ENCODE measurements at places on chromosomes 3 and 15. TPM values are rescaled to one million over a fixed set of nuclear protein-coding genes. Genes with fewer than 3 reads are reported as not detected.

PLSCR2 gene
- not detected for total RNA-seq

PTX3 gene
- total RNA-seq, result 2.0 TPM

STXBP5L gene
- 0.15 TPM for total RNA-seq

ANKRD34C gene
- total RNA-seq, result not detected

GPR149 gene
- total RNA-seq, result not detected

FAIM gene
- total RNA-seq, result 6.7 TPM

OR5K2 gene
- not detected for total RNA-seq

DNA sequence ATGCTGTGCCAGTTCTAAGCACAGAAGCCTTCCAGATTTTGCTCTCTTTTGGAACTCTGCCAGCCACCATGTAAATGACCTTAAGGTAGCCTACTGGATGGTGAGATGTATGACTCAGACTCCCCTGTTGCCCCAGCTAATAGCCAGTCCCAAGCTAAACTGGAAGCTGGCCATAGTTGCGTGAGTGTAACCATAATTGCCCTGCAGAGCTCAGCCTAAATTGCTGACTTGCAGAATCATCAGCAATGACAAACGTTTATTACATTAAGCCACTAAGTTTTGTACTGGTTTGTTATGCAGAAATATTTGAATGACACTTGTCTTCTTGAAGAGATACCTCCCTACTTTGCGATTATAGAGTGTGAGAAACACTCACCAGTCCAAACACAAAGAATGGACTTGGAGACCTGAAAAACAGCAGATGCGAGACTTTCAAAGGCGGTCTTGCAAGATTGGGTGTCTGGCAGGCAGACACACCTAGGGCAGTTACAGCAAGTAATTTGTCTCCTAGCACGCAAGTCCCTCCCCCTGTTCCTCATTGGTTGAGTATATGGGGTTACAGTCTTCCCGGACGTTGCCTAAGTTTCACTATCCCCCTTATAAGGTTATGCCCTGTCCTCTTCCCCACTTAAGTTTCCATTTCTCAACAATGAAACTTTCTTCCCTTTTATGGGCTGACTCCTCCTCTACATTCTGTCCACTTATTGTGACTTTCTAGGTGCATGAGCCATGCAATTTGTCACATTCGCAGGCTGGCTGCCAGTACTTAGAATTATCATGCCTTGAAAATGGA is 83.6 kb upstream of the XCR1 start:
- DNase-seq, result no peak

DNA sequence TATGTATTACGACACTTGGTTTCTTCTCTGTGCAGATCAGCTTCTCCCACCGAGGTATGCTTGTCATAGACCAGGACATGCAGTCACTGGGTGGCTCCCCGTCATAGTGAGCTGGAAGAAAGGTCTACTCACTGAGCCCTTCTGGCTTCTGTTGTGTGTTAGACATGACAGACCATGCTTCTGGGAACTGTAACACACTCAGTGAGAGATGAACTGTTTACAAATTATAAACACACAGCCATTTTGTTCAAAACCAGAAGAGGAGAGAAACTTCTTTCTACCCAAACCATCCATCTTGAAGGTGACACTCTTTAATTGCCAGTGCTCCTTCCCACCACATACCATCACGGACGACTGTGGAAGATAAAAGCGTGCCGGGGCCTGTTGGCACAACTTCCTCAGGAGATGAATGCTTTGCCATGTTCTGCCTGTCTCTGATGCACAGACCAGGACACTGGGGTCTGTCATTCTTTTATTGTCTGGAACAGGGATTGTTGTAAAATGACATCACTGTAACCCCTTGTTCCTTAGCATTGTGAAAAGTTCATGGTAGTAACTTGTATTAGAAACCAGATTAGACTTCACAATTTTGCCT is 214.3 kb downstream of the MCTP2 start:
- no peak for DNase-seq

- no peak for DNase-seq
These were observed 25.9 kb downstream of the CEMIP start for GRCh38 chr15:80804970-80805495.

GRCh38 chr3:74591946-74592345 is 22.5 kb downstream of the CNTN3 start:
- DNase-seq, result no peak

DNA sequence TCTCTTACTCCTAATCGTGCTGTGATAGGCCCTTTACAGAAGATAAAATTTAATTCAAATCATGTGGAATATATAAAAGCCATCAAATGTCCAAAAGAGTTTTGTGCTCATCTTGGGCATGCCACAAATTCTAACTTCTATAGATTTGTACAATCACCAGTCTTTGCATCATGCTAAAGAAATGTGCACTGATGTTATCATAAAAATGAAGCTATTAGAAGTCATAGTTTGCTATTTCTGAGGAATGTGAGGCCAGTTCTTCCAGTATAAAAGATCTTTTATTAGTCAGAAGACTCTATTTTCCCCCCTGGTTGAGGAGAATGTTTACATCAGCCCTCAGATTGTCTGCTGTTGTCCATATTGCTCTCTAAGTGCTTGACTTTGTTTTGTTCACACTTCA is 2.1 kb upstream of the ANXA2 start:
- no peak for DNase-seq

- no peak for DNase-seq
These were observed 14.6 kb upstream of the OR5K2 start for GRCh38 chr3:98482717-98483482.

DNA sequence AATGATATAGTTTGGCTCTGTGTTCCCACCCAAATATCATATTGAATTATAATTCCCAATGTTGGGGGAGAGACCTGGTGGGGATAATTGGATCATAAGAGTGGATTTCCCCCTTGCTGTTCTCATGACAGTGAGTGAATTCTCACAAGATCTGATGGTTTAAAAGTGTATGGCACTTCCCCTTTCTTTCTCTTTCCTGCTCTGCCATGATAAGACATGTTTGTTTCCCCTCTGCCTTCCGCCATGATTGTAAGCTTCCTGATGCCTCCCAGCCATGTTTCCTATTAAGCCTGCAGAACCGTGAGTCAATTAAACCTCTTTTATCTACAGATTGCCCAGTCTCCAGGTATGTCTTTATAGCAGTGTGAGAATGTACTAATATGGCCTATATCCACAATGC is 126.7 kb upstream of the GMNC start:
- no peak for DNase-seq

- no peak for DNase-seq
These were observed 2.8 kb downstream of the CDAN1 start for GRCh38 chr15:42734076-42734672.

GRCh38 chr15:64667736-64668161 is 107.6 kb downstream of the RBPMS2 start:
- DNase-seq, result no peak

DNA sequence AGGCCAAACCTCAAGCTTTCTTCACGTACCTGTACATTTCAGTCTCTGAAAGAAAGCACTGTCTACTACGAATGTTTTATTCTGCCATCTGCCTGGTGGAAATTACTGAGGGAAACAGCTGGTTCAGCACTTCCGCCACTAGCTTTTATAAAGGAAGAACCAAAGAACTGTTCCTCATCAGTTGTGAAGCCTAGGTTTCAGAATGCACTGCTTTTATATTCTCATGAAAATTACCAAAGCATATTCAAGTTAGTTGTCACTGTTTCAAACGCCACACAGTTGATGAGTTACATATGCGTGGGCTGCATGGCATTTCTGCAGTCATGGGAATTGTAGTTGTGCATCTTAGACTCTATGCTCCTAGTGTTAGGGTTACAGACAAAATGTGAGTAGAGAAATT is 21.5 kb upstream of the ZBTB38 start:
- DNase-seq, result no peak

DNA sequence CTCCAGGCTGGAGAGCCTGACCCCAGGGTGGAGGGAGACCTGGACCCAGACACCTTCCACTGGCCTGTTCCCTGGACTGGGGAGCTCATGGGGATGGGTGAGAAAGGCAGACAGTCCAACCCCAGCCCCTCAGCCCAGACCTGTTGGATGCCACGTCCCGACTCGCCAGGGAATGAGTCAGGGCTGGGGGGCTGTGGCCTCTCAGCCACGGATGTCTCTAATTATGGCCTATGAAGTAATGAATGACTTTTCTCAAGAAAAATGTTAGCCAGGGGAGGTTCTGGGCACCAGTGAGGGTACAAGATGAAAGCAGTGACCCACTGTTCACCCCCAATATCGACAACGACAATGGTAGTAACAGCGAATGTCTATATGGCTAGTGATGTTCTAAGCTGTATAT is 107.0 kb upstream of the RPL32 start:
- DNase-seq, result no peak

Data from suprapubic skin (tissue), 4 donors.